ENCODE measurements at places on chromosomes 5 and 9. TPM values are rescaled to one million over a fixed set of nuclear protein-coding genes. Genes with fewer than 3 reads are reported as not detected.

The NADK2 gene
- total RNA-seq, result 19.5 TPM

The INSL4 gene
- total RNA-seq, result not detected

The KIF12 gene
- not detected for total RNA-seq

The SPAAR gene
- total RNA-seq, result not detected

The KCNT1 gene
- total RNA-seq, result not detected

The HBEGF gene
- total RNA-seq, result 47.5 TPM
